Naive thymus-derived CD4-positive, alpha-beta T cell (primary cell): ENCODE measurements at places on chromosomes 12 and 14. TPM values are rescaled to one million over a fixed set of nuclear protein-coding genes. Genes with fewer than 3 reads are reported as not detected.

GRCh38 chr12:25436206-25437030 is 116.7 kb downstream of the LMNTD1 start:
- DNase-seq: peak; percentile 69
- H3K4me3 ChIP-seq: no peak overlapping the region
- no peaks in the 10 kb centered on the region for H3K4me1 ChIP-seq
- no peaks in the 10 kb centered on the region for H3K27me3 ChIP-seq

DNA sequence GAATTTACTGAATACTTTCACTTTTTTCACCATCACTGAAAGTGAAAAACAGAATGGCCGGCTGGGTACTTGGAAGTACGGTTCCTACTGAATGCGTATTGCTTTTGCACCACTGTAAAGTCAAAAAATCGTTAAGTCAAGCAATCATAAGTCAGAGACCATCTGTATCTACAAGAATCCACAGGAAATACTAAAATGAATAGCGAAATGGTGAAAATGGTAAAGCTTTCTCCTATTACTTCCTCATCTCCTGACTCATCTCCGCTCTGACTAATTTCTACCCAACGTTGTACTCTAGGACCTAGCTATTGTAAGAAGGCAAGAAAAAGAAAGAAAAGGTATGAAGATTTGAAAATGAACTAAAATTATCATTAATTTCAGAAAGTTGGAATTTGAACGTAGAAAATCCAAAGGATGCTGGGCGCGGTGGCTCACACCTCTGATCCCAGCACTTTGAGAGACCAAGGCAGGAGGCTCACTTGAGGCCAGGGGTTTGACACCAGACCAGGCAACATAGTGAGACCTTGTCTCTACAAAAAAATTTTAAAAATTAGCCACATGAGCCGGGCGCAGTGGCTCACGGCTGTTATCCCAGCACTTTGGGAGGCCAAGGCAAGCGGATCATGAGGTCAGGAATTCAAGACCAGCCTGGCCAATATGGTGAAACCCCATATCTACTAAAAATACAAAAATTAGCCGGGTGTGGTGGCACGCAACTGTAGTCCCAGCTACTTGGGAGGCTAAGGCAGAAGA is 5.3 kb upstream of the CDCA4 start:
- H3K4me1 ChIP-seq: peaks cover 23% of the 10 kb centered on the region
- no peak for DNase-seq
- no peak overlapping the region for H3K27ac ChIP-seq
- no peaks in the 10 kb centered on the region for H3K36me3 ChIP-seq

GRCh38 chr12:93126069-93126474 is 197.0 kb upstream of the EEA1 start:
- no peak overlapping the region for H3K4me3 ChIP-seq
- no peak overlapping the region for H3K27ac ChIP-seq
- no peaks in the 10 kb centered on the region for H3K4me1 ChIP-seq

DNA sequence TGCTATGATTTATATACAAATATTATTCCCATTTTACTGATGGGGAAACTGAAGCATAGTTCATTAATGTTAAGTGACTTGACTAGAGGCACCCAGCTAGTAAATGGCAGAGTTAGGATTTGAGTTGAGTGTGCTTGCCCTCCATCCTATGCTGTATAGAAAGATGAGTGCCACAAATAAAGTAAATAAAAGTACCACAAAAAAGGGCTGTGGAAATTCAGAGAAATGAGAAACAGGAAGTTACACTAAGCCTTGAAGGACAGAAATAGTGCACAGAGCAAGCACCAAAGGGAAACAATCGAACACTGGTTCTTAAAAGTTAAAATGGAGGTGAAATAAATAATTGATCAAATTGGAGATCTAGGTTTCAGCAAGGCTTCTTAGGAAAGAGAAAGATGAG is 9.2 kb upstream of the ABCD2 start:
- H3K27ac ChIP-seq: peak overlapping the region; percentile 46
- DNase-seq: no peak
- H3K4me1 ChIP-seq: peaks cover 27% of the 10 kb centered on the region
- no peaks in the 10 kb centered on the region for H3K36me3 ChIP-seq

DNA sequence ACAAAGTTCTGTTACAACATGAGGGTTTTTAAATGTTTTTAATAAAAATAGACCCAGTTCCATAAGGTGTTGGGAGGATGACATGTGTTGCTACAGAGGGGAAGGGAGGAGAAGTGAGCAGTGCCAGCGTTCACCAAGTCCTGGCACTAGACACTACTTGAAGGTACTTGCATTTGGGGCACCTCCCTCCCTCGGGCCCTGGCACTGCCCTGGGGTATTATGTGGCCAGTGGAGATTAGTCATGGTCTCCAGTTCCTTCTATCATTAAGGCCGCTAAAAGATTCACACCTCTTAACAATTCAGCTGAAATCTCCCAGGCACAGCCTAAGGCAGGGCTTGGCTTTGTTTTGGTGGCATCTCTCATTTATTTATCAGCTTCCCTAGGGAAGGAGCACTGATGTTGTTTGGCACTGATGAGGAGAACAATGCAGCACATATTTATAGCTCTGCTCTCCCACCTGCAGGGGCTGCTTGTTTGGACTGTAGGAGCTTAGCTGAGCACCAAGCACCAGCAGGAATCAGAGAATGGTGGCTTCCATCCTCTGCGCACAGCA is 155.5 kb upstream of the NTF3 start:
- H3K4me1 ChIP-seq: no peaks in the 10 kb centered on the region
- no peak for DNase-seq
- no peak overlapping the region for H3K27ac ChIP-seq
- no peaks in the 10 kb centered on the region for H3K27me3 ChIP-seq
- H3K36me3 ChIP-seq: no peaks in the 10 kb centered on the region

- no peak for DNase-seq
- no peaks in the 10 kb centered on the region for H3K36me3 ChIP-seq
- no peak overlapping the region for H3K4me3 ChIP-seq
- H3K27ac ChIP-seq: no peak overlapping the region
- no peaks in the 10 kb centered on the region for H3K27me3 ChIP-seq
These were observed 57.7 kb downstream of the ETNK1 start for GRCh38 chr12:22682663-22683062.

GRCh38 chr14:37150414-37150813 is 22.0 kb downstream of the SLC25A21 start:
- no peaks in the 10 kb centered on the region for H3K4me1 ChIP-seq
- no peaks in the 10 kb centered on the region for H3K27me3 ChIP-seq
- H3K27ac ChIP-seq: no peak overlapping the region
- H3K36me3 ChIP-seq: no peaks in the 10 kb centered on the region
- DNase-seq: no peak

- no peak for DNase-seq
- no peaks in the 10 kb centered on the region for H3K27me3 ChIP-seq
- no peak overlapping the region for H3K27ac ChIP-seq
- peaks cover 21% of the 10 kb centered on the region for H3K4me1 ChIP-seq
These were observed 318.9 kb downstream of the SNAPC1 start for GRCh38 chr14:62081012-62081612.

- no peaks in the 10 kb centered on the region for H3K4me1 ChIP-seq
- DNase-seq: no peak
- H3K27me3 ChIP-seq: no peaks in the 10 kb centered on the region
- no peak overlapping the region for H3K4me3 ChIP-seq
- no peak overlapping the region for H3K27ac ChIP-seq
These were observed 112.2 kb downstream of the DYRK2 start for GRCh38 chr12:67760586-67761275.

DNA sequence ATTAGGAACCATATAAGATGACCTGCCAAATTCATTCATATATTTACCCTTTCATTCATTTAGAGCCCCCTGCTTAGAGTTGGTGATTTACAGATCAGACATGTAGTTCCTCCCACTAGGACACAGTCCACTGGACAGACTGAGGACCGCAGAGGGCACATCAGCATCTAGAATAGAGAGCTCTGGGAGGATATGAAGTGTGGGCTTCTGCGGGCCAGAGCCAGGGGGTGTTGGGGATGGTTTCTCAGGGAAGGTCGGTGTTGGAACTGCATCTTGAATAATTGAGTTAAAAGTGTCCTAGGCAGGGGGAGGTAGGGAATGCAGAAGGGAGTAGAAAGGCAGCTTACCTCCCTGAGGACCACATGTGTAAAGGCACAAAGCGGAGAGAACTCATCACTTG is 42.9 kb downstream of the KLC1 start:
- no peak overlapping the region for H3K27ac ChIP-seq
- DNase-seq: no peak
- H3K36me3 ChIP-seq: peaks cover 41% of the 10 kb centered on the region

DNA sequence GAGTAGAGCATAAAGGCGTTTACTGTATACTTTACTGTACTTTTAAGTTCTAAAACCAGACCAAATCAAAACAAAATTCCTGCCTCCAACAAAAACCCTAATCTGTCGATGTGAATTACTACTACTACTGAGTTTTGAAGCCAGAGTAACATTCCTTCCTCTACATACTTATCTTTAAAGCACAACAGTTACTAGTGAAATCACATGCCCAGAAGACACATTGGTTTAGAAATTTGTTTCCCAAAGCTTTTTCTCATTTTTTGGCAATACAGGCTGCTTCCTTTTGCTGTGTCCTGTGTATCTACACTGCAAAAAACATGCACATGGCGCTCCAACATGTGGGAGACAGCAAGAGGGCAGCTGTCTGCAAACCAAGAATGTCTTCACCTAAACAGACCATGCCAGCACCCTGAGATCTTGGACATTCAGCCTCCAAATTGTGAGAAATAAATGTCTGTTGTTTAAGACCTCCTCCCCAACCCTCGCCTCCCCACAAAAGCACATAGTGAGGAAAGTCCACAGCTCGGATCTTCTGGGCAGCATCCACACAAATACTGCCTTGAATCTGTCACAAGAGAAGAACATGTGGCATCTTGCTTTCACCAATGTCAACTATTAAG is 21.1 kb downstream of the SETD3 start:
- H3K4me1 ChIP-seq: no peaks in the 10 kb centered on the region
- H3K27me3 ChIP-seq: no peaks in the 10 kb centered on the region
- peaks cover 15% of the 10 kb centered on the region for H3K36me3 ChIP-seq
- no peak for DNase-seq
- no peak overlapping the region for H3K27ac ChIP-seq

DNA sequence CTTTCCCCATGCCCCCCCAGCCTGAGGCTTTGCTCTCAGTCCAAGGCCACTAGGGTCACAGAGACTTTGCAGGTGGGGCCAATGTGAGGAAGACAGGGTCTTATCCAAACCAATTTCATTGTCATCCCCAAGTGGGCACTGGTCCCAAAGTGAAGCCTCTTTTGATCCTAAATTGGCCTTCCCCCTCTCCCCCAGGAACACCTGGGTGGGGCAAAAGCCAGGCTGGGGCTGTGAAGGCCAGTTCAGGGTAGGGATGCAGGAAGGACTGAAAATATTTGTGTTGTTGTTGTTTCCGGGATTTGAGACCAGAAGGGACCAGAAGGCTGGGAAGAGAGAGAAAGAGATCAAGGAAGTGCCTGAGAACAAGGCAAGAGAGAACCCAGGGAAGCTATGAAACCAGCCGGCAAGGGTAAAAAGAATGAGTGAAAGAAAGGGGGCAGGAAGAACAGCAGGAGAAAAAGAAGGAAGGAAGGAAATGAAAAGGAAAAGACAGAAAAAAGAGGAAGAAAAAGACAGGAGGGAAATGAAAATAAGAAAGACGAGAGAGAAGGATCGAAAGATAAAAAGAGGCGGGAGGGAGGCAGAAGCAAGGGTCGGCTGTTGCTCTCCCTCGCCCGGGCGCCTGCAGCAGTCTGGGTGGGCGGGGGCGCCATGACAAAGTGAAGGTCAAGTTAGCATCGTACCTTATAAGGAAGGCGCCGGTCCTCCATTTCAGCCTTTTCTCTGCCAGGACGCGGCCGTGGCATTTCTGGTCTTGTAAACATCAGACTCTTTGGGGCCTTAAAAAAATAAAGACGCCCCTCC is 7.4 kb upstream of the HOXC11 start:
- H3K4me3 ChIP-seq: no peak overlapping the region
- no peaks in the 10 kb centered on the region for H3K36me3 ChIP-seq
- peaks cover 15% of the 10 kb centered on the region for H3K4me1 ChIP-seq
- H3K27me3 ChIP-seq: peaks cover 77% of the 10 kb centered on the region

GRCh38 chr12:109900752-109901580 is 892 bp downstream of the TCHP start:
- peak overlapping the region; percentile 90 for H3K4me3 ChIP-seq
- peak overlapping the region; percentile 74 for H3K27ac ChIP-seq
- peaks cover 17% of the 10 kb centered on the region for H3K4me1 ChIP-seq
- H3K36me3 ChIP-seq: peaks cover 15% of the 10 kb centered on the region

DNA sequence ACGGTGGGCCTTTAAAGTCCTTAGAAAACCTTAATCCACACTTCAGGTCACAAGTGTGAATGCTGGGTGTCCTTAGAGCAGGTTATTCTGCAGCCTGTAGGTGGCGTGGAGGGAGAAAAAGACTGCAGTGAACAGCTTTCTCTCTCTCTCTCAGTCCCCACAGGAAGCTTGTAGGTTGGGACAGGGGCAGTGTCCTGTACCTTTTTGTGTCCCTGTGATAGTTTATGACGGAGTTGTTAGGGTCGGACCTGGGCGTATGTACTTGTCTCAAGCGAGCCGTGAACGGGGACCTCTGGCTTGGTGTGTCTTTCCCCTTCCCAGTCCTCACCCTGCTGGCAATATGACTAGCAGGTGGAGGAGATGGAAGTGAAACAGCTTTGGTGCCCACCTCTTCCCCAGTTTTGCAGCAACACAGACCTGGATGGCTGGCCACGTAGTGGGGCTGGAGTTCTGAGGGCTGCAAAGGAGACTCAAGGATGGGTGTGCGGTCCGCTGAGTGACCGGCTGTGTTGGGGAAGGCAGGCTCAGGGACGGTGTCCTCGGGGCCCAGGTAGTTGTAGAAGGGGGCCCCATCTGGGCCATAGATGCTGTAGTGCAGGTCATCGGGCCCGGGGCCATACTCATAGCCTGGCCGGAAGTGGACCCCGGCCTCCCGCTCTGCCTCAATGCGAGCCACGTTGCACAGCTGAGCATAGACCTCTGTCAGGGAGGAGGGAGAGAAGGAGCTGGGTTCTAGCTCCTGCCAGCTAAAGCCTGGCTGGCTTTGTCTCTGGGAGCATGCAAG is 8.9 kb downstream of the ISCA2 start:
- no peaks in the 10 kb centered on the region for H3K4me1 ChIP-seq
- no peak overlapping the region for H3K4me3 ChIP-seq
- DNase-seq: no peak
- H3K27me3 ChIP-seq: no peaks in the 10 kb centered on the region
- no peaks in the 10 kb centered on the region for H3K36me3 ChIP-seq

GRCh38 chr14:51774209-51774608 is 86.2 kb upstream of the GNG2 start:
- no peak for DNase-seq
- no peaks in the 10 kb centered on the region for H3K4me1 ChIP-seq
- H3K4me3 ChIP-seq: no peak overlapping the region
- no peaks in the 10 kb centered on the region for H3K27me3 ChIP-seq

DNA sequence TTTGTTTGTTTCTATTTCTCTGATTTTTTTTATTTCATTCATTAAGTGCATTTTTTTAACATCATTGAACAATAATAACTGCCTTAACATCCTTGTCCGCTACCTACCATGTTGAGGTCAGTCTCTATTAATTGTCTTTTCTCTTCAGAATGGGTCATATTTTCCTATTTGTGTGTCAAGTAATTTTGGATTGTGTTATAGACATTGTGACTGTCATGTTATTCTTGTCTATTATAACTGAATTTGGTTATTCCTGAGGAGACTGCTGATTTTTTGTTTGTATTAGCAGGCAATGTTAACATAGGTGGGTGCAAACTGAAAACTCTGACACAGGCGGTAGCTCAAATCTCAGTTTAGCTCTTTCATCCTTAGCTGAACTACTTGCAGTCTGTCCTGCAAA is 169.9 kb downstream of the DICER1 start:
- no peak overlapping the region for H3K27ac ChIP-seq
- no peak overlapping the region for H3K4me3 ChIP-seq
- H3K27me3 ChIP-seq: no peaks in the 10 kb centered on the region
- H3K36me3 ChIP-seq: no peaks in the 10 kb centered on the region

Gene LPAR5
- total RNA-seq: 3.3 TPM

Gene TPPP2
- total RNA-seq: not detected

Gene LRTM2
- total RNA-seq: not detected

Gene GNS
- 31.8 and 36.0 TPM in 2 replicates for total RNA-seq

Gene MANSC4
- not detected for total RNA-seq
